ENCODE measurements at places on chromosomes 7 and 10. TPM values are rescaled to one million over a fixed set of nuclear protein-coding genes. Genes with fewer than 3 reads are reported as not detected.
A peak's percentile ranks its signal among the peaks of the same experiment; 100 is the strongest.

STARD3NL gene
- 73.6 TPM for total RNA-seq

DNA sequence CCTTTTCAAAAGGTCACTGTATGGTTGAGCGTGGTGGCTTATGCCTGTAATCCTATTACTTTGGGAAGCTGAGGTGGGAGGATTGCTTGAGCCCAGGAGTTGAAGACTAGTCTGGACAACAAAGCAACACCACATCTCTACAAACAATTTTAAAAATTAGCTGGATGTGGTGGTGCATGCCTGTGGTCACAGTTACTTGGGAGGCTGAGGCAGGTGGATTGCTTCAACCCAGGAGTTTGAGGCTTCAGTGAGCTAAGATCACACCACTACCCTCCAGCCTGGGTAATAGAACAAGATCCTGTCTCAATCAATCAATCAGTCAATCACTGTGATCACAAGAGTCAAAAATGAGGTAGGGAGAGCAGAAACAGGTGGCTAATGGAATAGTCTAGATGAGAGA, 97.0 kb downstream of the SUGCT start:
- DNase-seq: no peak

DNA sequence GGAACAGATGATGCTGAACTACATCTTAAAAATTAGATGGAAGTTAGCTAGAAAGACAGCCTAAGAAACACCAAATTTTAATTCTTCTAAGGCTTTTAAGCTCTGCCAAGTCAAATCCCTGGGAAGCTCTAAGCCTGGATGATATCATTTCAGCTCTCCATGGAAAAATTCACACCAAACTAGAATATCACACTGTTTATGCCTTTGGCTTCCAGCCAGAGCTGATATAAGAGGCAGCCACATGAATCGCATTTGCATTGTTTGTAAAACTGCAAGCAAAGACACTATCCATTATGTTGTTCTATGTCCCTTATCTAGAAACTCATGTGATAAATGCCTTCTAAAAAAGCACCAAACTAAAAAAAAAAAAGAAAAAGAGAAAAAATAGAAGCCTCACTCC, 430.4 kb downstream of the GRID1 start:
- no peak for DNase-seq

DNA sequence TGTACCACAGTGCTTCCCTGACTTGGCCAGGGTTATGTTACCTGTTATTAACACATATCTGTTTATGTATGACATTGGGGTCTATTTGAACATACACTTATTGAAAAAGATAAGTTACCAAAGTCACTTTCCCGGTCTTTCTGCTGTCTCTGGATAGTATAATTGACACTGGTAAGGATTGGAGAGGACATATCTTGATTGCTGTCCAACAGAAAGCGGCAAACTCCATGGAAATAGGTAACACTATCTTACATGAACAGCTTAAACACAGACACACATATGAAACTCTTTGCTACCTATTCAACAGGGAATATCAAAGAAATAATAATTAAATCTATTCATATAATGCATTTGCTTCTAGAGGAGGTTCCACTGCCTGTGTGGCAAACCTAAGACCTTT, 282.5 kb upstream of the AOAH start:
- DNase-seq: no peak

PRXL2A gene
- total RNA-seq: 321 TPM

MMP21 gene
- not detected for total RNA-seq

DNA sequence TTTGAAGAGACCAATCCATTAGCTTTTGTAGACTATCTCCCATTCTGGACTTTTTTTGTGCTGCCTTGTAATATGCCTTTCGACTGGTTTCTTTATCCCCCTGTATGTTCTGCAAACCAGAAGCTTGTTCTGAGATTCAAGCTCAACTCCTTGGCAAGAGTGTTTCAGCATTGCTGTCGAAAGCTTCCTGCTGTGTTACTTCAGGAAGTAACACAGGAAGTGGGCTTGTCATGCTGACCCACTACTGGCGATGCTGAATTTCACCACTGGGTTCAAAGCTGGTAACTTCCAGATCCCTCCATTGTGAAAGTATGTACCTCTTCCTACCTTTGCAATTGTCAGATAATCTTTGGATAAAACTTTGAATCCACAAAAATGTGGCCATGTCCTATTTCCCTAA, 57.9 kb upstream of the INSYN2A start:
- DNase-seq: peak; percentile 33

ASZ1 gene
- total RNA-seq: not detected

WNT8B gene
- total RNA-seq: not detected

DNA sequence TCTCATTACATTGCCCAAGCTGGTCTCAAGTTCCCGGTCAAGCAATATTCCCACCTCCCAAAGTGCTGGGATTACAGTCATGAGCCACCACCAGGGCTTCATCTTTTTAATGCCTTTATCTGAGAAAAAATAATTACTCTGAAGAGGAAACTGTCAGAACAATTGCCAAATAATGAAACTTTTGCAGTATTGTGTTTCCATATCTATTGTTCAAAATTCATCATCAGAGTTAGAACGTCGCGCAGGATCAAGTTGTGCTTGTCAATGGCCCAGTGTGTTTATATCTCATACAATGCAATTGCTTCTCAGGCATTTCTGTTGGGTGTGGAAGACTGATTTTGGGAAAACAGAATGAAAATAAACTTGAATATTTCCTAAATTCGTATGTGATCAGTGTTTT, 143.1 kb downstream of the ARID5B start:
- DNase-seq: peak; percentile 30

GRCh38 chr7:129875160-129875559, 77.6 kb downstream of the UBE2H start:
- DNase-seq: no peak

DRGX gene
- not detected for total RNA-seq
